ENCODE measurements at places on chromosomes 11 and 22. TPM values are rescaled to one million over a fixed set of nuclear protein-coding genes. Genes with fewer than 3 reads are reported as not detected.

Gene NADSYN1
- total RNA-seq = 78.2 TPM

Gene CCDC34
- 3.5 TPM for total RNA-seq

Gene CRYBA4
- total RNA-seq = not detected

Gene C22orf23
- 0.64 TPM for total RNA-seq

Gene PATE2
- not detected for total RNA-seq

Gene DTX4
- total RNA-seq = 4.1 TPM

Gene WNT7B
- total RNA-seq = 0.37 TPM

Gene DDI1
- total RNA-seq = not detected

DNA sequence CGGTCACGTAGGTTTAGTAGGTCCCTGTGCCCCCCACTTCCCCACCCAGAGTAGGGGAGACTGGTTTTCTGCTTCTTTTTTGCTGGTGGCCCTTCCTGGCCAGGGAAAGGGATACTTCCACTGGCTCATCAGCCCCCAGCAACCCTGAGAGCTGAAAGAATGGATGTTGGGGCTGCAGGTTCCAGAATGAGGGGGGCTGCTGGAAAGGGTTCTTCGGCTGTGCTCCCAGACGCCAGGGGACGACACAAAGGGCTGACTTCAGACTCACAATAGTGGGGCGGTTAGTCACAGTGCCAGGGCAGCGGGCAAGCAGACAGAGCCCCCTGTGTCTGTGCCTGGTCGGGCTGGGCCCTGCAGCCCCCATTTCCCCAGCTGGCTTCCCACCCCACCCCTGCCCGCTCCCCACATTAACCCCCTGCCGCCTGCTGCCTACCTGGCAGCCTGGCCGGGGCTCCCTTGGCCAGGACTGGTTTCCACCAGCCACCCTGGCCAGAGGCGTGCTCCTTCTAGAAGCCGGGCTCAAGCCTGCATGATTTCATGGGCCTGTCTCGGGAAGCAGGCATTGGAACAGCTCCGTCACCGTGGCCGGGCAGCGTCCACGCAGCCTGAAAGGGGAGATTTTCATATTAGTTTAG is 79.1 kb upstream of the WNT7B start:
- H3K27me3 ChIP-seq = no peaks in the 10 kb centered on the region
- H3K4me3 ChIP-seq = no peak overlapping the region
- no peaks in the 10 kb centered on the region for H3K36me3 ChIP-seq
- no peaks in the 10 kb centered on the region for H3K4me1 ChIP-seq
- no peak overlapping the region for H3K27ac ChIP-seq
- no peak for DNase-seq

DNA sequence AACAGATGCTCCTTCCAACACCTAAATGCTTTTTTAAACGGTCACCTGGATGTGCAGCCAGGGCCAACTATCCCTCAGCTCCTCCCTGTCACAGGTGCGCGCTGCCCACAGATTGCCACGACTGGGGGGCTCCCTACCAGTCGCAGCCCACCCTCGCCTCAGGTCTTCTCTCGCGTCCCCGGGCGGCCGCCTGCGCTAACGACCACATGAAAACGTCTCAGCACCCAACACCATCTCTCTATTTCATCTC is 469 bp downstream of the ZBED5 start:
- H3K4me1 ChIP-seq = peaks cover 9% of the 10 kb centered on the region
- H3K4me3 ChIP-seq = peak overlapping the region; percentile 99
- peak overlapping the region; percentile 100 for H3K27ac ChIP-seq
- H3K36me3 ChIP-seq = no peaks in the 10 kb centered on the region
- peaks cover 8% of the 10 kb centered on the region for H3K27me3 ChIP-seq

DNA sequence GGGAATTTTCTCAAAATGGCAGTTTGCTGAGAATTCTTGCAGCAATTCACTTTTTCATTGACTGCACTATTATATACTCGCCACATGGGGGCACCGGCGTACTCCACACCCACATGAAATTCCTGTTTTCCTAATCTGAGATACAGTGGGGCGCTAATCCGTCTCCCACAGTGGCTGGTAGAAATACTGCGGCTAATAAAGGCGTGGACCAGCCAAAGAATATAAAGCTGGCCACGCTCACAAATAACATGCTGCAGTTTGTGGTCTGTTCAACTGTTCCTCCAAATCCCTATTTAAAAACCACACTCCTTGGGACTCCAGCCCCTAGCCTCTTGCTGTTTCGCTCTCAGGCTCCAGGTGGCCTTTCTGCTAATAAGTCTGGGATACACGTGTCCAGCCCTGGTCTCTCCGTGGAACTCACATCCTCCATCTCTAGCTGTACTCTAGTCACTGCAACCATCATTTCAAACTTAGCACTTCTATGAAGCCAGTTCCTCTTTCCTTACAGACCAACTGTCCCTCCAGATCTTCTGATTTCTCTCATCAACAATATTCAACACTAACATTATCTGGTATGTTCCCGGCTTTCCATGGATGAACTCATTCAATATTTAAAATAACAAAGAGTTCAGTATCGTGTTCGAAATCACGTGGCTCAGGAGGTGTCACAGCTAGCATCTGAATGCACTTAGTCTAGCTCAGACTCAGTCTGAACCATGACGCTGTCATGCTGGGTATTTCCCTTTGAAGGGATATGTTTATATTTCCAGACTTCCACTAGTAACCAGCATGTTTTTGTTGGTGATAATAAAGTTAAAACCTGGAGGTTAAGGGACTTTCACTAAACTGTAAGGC is 22.0 kb downstream of the TBRG1 start:
- no peak overlapping the region for H3K27ac ChIP-seq
- peak overlapping the region; percentile 33 for H3K4me3 ChIP-seq
- no peaks in the 10 kb centered on the region for H3K36me3 ChIP-seq
- H3K27me3 ChIP-seq = no peaks in the 10 kb centered on the region
- no peaks in the 10 kb centered on the region for H3K4me1 ChIP-seq

DNA sequence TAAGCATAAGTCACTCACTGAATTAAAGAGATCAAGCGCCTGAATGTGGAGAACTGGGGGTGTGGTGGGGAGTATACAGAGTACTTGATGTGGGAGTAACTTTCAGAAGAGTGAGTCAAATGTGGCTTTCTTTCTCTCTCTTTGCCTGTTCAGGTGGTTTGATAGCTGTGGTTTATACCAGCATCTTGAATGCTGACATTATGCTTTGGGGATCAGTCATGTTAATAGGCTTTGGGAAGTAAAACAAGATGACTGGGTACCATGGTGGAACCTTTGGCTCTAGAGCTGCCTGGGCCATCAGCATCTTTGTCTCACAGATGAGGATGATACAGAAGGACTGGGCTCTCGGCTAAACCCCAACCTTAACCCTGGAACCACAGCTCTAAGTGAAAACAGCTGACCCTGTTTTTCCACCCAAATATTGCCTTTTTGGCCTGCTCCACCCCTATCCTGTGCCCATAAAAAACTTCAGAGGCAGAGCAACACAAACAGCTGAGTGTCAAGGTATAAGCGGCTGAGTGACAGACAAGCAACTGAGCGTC is 58.2 kb upstream of the GNAZ start:
- peaks cover 5% of the 10 kb centered on the region for H3K27me3 ChIP-seq
- H3K36me3 ChIP-seq = peaks cover 18% of the 10 kb centered on the region
- no peak overlapping the region for H3K27ac ChIP-seq
- no peak for DNase-seq
- no peak overlapping the region for H3K4me3 ChIP-seq
- peaks cover 3% of the 10 kb centered on the region for H3K4me1 ChIP-seq

- DNase-seq = peak; percentile 56
- no peak overlapping the region for H3K4me3 ChIP-seq
- peaks cover 5% of the 10 kb centered on the region for H3K36me3 ChIP-seq
- H3K27ac ChIP-seq = no peak overlapping the region
- peaks cover 2% of the 10 kb centered on the region for H3K27me3 ChIP-seq
These were observed 2.3 kb downstream of the KRTAP5-11 start for GRCh38 chr11:71580057-71581003.

- H3K36me3 ChIP-seq = peaks cover 9% of the 10 kb centered on the region
- no peak overlapping the region for H3K4me3 ChIP-seq
- peaks cover 14% of the 10 kb centered on the region for H3K4me1 ChIP-seq
- DNase-seq = no peak
- no peak overlapping the region for H3K27ac ChIP-seq
- peaks cover 9% of the 10 kb centered on the region for H3K27me3 ChIP-seq
These were observed 3.4 kb downstream of the PARVA start for GRCh38 chr11:12380565-12381325.

DNA sequence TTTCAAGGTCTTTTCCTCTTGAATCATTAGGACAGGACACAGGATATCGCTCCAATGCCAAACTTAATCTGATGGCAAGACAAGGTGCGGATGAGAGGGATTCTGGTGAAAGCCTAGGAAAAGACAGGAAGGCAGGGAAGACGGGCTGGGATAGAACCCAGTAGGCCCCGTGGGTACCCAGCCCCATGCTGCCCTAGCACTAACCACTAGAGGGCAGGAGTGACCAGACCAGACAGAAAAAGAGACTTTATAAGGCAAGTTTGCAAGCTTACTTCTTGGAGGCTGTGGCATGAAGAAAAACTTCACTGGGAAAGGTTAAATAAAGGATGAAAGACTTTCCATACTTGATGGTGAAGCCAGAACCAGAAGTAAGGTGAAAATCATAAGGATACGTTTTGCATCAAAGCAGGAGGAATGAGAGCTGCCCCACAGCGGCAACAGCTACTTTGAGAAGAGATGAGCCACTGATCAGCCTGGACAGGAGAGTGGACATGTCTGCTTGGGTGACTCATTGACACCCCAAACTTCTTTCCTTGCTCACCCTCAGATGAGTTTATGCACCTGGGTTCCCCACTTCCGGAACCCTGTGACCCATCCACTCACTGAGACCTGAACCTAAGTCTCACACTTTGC is 39.8 kb downstream of the SYN3 start:
- H3K27ac ChIP-seq = no peak overlapping the region
- H3K4me1 ChIP-seq = no peaks in the 10 kb centered on the region
- no peaks in the 10 kb centered on the region for H3K27me3 ChIP-seq

DNA sequence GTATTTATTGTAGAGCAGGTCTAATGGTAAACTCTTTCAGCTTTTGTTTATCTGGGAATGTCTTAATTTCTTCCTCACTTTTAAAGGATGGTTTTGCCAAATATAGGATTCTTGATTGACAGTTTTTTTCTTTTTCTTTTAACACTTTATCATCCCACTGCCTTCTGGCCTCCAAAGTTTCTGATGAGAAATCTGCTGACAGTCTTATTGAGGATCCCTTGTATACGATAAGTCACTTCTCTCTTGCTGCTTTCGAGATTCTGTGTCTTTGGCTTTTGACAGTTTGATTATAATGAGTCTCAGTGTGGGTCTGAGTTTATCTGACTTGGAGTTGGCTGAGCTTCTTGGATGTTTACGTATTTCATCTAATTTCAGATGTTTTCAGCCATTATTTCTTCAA is 6.7 kb upstream of the TSKU start:
- H3K4me1 ChIP-seq = peaks cover 15% of the 10 kb centered on the region
- no peak overlapping the region for H3K4me3 ChIP-seq

GRCh38 chr11:84290647-84291046 is 1004.5 kb upstream of the CCDC90B start:
- no peak for DNase-seq
- H3K4me3 ChIP-seq = no peak overlapping the region
- H3K4me1 ChIP-seq = no peaks in the 10 kb centered on the region
- H3K27me3 ChIP-seq = no peaks in the 10 kb centered on the region
- H3K27ac ChIP-seq = no peak overlapping the region
- H3K36me3 ChIP-seq = no peaks in the 10 kb centered on the region

DNA sequence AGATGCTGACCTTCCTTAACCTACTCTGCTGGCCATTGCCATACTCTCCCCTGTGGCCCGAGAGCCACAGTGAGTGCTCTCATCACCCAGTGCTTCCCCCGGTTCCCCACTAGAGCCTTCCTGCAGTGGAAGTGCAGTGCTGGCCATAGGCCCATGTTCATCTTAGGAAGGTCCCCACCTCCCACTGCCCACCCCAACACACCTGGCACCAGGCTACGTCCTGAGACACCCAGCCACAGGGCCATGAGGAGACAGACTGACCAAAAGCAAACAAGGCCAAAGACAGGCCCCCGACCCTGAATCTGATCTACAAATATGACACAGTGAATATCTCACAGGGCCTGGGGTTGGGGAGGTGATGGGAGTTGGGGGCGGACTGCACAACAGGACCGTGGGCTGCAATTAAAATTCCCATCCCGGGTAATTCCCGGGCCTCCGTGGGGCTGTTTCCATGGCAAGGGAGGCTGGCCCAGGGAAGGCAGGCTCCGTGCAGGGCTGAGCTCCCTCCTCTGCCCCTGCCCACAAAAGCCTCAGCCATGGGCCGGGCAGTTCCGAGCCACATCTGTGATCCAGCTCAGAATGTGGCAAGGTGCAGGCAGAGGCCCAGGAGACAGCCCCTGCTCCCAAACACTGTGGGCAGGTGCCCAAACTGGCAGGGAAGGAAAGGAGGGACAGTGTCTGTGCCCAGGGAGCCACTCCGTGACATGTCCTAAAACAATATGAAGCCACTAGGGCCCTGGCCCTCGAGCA is 5.1 kb upstream of the CHST1 start:
- peaks cover 15% of the 10 kb centered on the region for H3K4me1 ChIP-seq
- no peaks in the 10 kb centered on the region for H3K36me3 ChIP-seq
- no peak for DNase-seq
- H3K27ac ChIP-seq = no peak overlapping the region
- peaks cover 6% of the 10 kb centered on the region for H3K27me3 ChIP-seq
- H3K4me3 ChIP-seq = no peak overlapping the region

DNA sequence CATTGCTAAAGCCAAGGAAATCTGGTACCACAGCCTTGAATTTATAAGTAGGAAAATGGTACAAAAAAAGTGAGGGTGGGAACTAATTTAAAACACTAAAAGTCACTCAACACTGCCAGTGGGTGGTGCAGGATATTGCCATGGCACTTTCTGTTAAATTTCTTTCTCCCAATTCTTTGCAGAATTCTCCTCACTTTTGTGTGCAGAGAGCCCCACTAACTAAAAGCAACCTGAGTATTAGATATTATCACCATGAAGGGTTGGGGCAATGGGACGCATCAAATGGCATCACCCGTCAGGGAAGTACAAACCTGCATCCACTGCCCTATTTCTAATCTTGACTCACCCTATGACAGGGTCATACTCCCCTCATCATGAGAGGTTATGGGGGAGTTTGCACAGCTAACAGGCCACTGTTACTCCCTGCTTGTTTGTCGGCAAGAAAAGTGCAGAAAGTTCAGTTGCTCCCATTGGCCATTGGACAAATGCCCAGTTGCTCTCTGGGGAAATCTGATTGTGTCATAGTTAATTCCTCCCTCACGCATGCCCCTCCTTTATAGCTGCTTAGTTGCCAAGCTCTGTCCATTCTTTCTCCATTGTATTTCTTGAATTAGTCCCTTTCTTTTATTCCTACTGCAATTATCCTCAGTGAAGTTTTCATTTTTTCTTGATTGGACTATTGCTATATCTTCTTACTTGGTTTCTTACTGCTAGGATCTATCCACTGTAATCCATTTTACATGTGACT is 93.8 kb upstream of the BLID start:
- no peak overlapping the region for H3K4me3 ChIP-seq
- H3K36me3 ChIP-seq = no peaks in the 10 kb centered on the region
- no peak overlapping the region for H3K27ac ChIP-seq
- no peaks in the 10 kb centered on the region for H3K4me1 ChIP-seq
- H3K27me3 ChIP-seq = no peaks in the 10 kb centered on the region
- DNase-seq = no peak

GRCh38 chr11:87212891-87213290 is 175.2 kb downstream of the TMEM135 start:
- DNase-seq = no peak
- no peaks in the 10 kb centered on the region for H3K4me1 ChIP-seq
- no peaks in the 10 kb centered on the region for H3K36me3 ChIP-seq
- H3K4me3 ChIP-seq = no peak overlapping the region
- H3K27me3 ChIP-seq = peaks cover 2% of the 10 kb centered on the region

Measured in glutamatergic neuron (in vitro differentiated cells).